ENCODE measurements at places on chromosomes 16 and 17.
A peak's percentile ranks its signal among the peaks of the same experiment; 100 is the strongest.

DNA sequence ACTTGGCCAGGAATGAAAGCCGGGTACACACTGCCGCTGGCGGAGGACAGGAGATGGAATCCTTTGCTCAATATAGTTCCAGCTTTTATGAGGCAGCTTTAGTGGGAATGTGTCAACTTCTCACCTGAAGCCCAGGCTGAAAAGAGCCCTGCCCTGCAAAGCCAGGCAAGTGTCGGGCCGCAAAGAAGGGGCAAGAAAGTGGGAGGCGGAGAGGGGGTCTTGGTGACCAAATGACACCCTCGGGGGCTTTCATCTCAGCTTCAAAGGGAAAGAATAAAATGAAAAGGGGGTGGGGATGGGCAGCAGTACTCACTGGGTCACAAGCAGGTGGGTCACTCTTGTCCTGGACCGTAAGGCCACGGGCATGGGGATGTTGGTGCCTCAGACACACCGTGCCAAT, 62.9 kb downstream of the C16orf95 start:
- DNase-seq: no peak

DNA sequence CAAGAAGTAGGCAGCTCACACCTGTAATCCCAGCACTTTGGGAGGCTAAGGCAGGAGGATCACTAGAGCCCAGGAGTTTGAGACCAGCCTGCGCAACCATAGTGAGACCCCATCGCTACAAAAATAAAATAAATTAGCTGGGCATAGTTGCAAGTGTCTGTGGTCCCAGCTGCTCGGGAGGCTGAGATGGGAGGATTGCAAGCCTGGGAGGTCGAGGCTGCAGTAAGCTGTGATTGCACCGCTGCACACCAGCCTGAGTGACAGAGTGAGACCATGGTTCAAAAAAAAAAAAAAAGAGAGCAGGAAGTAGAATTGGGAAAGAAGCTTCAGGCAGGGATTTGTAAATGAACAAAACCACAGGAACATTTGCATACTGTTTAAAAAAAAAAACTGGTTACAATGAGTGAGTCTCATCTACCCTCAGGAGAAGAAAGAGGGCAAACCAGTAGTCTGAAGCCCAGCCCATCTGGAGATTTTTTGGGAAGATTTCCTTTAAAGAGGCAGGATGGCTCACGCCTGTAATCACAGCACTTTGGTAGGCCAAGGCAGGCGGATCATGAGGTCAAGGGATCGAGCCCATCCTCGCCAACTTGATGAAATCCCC, 7.9 kb downstream of the MPV17L start:
- no peak for DNase-seq

GRCh38 chr17:81593105-81593871, 41.1 kb upstream of the FAAP100 start:
- no peak for DNase-seq

DNA sequence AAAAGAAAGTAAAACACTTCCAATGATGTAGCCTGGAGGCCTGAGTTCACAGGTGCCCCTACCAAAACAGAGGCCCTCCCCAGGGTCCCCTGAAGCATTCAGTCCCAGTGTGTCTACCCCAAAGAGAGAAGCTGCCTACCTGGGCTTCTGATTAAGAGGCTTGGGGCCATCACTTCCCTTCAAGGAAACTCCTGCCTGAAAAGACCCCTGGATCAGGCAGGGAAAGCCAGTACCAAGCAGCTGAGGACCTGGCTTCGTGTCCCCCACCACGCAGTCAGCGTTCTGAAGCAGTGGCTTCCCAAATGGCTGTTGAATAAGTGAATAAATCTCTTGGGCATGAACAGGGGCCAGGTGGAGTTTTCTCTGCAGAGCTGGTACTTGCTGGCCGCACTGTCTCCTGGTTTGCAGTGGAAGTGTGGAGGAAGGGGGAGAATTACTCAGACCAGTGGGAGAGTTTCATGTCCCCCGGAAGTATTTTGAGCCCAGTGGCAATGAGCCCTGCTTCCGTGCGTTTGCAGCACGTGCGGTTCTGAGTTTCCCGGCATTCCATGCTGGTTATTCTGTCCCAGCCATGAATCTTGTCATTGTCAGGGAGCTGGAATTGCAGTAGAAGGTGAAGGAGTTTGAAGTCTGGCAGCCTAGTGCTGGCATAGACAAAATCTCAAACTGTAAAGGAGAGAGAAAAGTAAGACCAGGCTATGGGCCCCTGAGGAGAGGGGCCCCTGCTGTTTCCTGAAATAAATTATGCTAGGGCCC, 27.0 kb downstream of the RMI2 start:
- no peak for DNase-seq

DNA sequence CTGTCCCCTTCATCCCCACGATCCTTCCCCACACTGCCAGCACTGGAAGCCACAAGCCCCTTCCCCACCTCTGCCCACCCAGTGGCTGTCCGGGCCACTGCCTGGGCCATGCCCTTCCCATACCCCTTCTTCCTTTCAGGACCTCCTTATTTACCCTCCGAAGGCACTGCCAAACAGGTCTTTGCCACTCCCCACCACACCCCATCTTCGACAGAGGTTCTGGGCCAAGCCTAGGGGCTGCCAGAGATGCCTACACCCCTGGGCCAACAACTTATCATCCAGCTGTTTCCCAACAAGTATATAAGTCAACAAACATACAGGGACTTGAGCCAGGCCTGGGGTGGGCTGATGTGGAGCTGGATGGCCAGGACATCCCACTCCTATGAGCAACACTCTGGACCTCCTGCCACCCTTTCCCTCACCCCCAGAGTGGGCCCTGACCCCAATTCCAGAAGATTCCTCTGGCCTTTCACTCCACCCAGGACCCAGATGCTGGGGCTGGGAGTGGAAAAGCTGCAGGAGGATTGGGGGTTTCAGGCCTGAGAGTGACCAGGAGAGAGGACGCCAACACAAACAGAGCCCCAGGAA, 1.5 kb upstream of the PPP1R1B start:
- DNase-seq: no peak

DNA sequence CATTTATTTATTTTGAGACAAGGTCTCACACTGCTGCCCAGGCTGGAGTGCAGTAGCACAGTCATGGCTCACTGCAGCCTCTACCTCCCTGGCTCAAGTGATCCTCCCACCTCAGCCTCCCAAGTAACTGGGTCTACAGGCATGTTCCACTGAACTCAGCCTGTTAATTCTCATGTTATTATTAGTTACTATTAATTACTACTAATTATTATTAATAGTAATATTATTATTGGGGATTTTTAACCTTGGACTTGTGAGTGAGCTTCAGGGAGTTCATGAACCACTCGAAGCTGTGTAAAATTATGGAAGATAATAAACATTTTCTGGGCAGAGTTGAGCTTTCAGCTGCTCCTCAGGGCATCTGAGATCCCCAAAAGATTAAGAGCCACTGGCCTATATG, 4.6 kb upstream of the STAC2 start:
- DNase-seq: no peak

DNA sequence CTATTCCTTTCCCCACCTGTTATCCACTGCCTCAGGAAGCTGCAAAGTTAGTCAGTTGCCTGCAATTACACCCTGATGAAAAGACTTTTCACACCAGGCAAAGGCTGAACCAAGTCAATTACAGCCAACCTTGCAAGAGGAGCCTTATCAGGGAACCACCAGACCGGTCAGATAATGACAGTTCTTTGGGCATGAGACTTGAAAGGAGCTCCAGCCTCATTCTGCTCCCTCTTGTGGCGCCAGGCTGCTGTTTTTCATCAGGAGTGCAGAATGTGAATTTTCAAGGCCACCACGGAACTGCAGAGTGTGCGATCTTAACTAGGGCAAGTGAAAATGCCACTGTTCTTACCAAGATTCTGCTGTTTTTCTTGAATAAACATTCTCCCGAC, 22.5 kb downstream of the DNAI2 start:
- DNase-seq: peak; percentile 13

DNA sequence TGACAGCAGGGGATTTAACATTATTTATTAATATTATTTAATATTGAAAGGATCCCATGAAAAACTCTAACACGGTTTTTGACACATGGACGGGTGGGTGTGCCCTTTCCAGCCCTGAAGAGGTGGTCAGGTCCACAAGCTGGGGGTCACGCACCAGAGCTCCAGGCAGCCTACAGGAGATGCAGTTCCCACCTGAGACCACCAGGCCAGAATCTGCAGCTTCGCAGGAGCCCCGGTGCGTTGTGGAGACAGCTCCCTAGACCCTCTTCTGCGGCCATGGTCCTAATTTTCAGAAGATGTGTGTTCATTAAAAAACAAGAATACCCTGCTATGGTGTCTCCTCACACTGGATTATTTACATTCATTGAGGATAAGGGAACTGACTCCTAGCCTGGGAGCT, 331.1 kb downstream of the C16orf95 start:
- no peak for DNase-seq

GRCh38 chr17:78957128-78957527, 22.6 kb downstream of the LGALS3BP start:
- no peak for DNase-seq

GRCh38 chr16:86872833-86873232, 294.5 kb downstream of the FOXL1 start:
- DNase-seq: no peak

GRCh38 chr17:47806913-47807255, 14.7 kb downstream of the OSBPL7 start:
- DNase-seq: no peak

DNA sequence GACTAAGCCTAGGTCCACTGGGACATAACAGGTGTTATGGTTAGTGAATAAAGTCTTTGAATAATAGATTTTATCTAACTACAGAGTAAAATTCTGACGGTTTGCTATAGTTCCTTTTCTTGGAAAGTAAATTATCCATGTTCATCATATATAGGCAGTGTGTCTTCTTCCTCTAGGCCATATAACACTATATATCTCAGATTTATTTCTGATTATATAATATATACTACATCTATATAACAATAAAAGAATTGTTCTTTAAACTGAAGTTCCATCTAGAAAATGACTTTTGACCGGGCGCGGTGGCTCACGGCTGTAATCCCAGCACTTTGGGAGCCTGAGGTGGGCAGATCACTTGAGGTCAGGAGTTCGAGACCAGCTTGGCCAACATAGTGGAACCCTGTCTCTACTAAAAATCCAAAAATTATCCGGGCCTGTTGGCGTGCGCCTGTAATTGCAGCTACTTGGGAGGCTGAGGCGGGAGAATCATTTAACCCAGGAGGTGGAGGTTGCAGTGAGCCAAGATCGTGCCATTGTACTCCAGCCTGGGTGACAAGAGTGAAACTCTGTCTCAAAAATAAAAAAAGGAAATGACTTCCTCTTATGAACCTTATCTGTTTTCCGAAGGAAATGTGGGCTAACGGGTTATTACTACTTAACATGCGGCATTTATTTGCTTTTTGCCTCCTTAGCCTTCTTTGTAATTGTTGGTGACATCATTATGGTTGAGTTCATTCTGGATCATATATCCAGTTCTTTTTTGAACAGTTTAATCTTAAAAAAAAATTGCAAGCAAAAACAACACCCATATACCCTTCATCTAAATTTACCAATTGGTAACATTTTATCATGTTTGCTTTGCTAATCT, 29.2 kb downstream of the NOL11 start:
- DNase-seq: no peak

DNA sequence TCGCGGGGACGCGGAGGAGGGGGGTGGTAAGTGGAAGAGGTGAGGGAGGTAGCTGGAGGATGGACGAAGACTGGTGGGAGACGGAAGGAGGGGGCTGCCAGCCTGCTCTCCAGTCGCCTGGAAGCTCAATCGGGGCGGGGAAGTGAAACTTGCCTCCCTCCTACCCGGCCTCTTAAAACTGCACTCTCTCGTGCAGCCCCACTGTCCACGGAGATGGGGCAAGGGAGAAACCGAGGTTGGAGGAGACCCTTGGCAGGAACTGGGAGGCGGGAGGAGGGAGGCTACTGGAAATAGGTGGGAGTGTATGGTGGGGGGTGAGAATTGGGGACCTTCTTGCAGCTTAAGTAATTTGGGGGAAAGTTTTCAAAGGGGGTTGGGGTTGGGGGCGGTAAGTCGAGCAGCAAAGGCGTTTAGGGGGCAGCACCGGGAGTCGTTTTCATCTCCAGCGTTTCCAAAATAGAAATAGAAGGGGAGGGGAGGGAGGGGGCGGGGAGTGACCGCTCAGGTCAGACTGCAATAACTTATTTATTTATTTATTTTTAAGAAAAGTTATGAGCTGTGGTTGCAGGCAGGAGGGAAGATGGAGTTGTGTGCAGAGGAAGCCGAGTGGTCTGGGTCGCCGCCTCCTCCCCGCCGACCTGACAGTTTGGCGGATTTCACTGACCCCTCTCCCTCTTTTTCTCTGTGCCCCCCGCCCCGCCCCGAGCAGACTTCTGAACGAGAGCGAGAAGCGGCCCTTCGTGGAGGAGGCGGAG, 1.4 kb downstream of the SOX9 start:
- DNase-seq: no peak

GRCh38 chr16:71855937-71856662, 10.3 kb downstream of the ATXN1L start:
- no peak for DNase-seq

GRCh38 chr17:72826602-72827001, 265.9 kb downstream of the SLC39A11 start:
- DNase-seq: no peak

DNA sequence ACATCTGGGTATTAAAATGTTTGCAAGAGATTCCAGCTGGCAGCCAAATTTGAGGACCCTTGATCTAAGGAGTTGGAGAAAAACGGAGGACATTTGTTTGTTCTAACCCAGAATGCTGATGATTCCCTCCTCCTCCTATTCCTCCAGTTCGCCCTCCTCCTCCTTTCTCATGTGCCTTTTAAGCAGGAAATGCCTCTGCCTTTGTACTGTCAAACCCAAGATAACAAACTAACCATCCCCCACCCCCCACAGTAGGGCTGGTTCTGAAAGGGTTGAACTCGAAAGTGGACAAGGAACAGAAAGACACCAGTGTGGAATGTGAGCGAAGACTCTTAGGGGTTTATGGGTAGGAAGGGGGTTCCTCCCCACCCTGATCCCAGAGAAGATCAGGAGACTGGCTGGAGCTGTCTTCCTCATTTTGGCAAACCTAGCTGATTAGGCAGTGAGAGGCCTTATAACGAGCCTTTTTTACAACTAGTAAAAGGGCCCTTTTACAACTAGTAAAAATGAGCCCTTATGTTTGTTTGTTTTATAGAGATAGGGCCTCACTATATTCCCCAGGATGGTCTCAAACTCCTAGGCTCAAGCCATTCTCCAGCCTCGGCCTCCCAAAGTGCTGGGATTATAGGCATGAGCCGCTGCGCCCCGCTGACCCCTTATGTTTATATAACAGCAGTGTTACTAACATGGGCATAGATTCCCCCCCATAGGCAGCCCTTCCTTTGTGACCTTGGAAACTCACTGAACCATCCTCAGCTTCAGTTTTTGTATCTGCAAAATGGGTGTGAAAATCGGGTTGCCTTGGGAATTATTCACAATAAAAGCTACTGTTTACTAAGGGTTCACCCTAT, 975 bp downstream of the CHD9 start:
- DNase-seq: peak; percentile 20

DNA sequence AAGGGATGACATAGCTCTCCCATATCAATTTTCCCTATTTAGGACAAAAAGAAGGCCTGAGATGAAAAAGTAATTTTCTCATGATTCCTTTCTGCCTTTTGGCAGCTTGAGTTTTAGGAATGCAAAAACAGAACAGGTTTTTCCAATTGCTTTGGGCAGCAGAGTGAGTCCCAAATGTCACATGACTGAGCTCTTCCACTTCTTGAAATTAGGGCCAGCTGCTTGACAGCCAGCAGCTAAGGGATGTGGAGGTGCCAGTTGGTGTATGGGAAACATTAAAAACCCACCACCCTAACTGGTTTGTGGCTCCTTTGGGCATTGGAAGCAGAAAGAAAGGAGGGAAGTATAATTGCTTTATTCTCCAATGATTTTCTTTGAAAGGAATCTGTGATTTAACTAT, 133.8 kb upstream of the FAM20A start:
- DNase-seq: no peak

- no peak for DNase-seq
These were observed 25.4 kb downstream of the RANBP10 start for GRCh38 chr16:67780847-67781564.

- no peak for DNase-seq
These were observed 5.6 kb upstream of the PGS1 start for GRCh38 chr17:78372841-78373240.

Data from AG09309 (cell line).